Stimulated activated CD4-positive, alpha-beta T cell treated with anti-CD3 and anti-CD28 coated beads, Interleukin-1b, Interleukin-23, amount 100 ng/mL, for 24 hours (primary cell): ENCODE measurements at places on chromosomes 6 and 20.

DNA sequence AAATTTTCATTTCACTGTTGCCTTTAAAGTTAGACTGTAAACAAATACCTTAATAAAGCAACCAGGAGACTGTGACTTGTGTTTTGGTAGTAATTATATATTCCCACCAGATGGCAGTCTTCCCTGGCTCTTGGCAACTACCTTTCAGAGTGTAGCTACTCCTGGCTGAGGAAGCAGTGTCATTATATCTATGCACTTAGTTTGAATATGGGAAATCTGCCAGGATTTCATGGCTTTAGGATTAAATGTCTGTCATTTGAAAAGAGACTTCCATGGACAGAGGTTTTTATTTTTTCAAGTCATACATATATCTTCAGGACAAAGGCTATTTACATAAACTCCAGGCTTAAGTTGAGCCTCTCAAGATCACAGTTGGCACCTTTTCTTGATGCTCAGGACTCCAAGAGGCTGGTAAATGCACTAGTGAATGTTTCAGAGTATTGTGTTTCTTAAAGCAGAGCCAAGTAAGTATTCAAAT is 160.1 kb downstream of the C6orf58 start:
- DNase-seq, result no peak

GRCh38 chr20:51595744-51596143 is 53.2 kb upstream of the NFATC2 start:
- DNase-seq, result no peak

GRCh38 chr6:139367810-139368351 is 6.6 kb downstream of the CITED2 start:
- DNase-seq, result no peak

DNA sequence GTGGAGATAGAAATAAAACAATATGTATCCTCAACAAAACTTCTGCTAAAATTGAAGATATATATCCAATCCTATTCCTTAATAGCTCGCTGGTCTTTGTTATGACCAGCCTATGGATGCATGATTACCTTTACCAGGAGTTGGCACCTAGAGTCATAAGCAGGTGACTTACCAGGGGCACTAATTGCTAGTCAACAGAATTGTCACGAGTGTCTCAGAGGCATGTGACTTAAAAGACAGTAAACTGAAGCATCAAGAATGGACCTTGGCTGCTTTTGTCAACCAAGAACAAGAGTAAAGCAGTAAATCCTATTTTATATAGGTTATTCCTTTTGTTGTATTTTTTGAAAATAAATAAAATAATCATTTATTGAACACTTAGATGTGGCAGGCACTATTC is 115.4 kb downstream of the MYO6 start:
- no peak for DNase-seq

DNA sequence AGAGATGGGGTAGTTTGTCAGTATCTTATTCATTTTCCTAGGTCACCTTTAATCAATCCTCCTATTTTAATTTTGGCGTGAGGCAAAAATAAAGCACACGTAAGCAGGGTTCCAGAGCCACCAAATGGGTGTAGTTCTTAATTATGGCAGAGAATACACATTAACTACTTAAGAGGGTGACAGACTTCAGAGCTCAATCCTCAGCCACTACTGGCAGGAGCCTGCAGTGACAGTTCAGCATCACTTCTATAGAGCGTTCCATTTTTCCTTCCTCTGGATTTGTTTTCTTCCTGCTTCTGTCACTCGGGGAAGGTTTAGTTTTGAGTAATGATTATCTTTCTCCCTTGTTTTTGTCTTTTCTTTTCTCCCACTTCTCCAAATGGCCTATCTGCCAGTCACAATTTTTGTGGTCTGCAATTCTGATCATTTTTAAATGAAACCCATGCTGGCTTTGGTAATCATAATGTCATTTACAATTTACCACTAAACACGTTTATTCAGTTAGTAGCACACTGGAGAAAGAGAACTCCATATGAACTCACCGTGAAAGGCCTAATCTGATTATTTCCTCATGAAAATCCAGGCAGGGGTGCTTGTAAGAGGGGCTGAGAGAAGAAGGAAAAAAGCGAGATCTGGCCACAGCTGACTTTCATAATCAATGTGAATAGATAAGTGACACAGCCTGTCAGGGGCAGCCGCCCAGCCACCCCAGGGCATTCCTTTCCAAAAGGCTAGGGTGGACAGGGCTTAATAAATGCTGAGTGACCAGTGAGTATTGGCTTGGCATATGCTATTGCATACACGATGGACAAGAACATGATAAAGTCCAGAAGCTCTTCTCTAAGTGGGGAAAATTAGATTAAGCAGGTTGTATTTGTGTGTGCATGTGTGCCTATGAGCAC is 412.1 kb downstream of the PKHD1 start:
- no peak for DNase-seq

GRCh38 chr6:157456524-157456829 is 75.5 kb downstream of the ZDHHC14 start:
- no peak for DNase-seq

- no peak for DNase-seq
These were observed 76.8 kb upstream of the NXT1 start for GRCh38 chr20:23273776-23274175.

DNA sequence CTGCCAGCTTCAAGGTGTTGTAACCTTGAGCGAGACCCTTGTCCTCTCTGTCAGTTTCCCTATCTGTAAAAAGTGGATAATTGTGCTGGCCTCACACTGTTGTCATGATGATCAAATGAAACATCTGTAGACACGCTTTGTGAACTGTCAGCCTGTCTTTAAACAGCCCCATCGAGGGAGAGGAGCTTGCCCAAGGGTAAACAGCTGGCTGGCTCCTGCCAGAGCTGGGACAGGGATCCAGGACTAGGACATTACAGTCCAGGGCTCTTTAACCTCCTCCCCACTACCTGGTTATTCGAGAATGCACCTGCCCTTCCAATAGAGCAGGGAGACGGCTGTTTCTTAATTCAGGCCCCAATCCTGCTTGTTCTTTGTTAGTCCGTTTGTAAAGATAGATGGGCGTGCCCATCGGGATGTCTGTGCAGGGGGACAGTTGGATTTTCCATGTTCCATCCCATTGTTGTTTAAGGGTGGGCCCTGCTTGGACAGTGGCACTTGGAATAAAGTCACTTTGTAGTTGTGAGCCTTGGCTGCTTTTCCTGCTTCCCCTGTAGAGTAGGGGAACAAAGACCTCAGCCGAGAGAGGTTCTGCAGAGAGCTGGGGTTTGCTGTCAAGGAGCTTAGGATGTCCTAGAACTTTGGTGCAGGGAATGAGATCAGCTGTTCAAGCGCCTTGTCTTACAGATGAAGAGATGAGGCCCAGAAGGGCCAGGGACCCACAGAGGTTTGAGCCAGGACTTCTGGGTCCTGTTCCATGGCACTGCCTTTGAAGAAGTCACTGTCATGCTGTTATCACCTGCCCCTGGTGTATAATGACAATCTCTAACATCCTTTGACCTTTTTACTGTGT is 77.9 kb upstream of the MYL9 start:
- DNase-seq, result no peak

DNA sequence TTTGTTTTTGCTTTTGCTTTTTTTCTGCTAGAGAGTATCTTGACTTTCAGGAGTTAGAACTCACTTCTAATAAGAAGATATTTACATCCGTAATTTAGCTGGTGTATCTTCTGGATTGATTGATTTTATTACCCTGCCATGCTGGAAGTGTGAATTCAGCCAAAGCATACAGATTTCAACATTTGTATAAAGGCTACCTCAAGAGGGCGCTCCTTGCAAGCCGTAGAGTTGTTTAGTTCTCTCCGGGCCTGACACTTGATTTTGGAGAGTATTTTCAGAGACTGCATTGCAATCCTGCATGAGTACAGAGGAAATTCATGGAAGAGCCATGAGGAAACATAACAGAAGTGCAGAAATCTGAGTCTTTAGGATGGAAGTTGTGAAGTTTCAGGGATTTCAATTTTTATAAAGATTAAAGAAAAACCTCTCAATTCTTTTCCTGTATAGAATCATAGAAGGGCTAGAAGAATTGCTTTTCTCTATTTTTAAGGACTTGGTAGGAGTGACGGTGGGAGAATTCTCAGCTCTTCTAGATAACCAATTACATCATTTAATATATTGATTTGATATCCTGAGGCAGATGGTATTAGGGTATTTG is 66.7 kb upstream of the TIAM2 start:
- peak; percentile 52 for DNase-seq

GRCh38 chr6:20069021-20069522 is 143.2 kb downstream of the MBOAT1 start:
- no peak for DNase-seq

DNA sequence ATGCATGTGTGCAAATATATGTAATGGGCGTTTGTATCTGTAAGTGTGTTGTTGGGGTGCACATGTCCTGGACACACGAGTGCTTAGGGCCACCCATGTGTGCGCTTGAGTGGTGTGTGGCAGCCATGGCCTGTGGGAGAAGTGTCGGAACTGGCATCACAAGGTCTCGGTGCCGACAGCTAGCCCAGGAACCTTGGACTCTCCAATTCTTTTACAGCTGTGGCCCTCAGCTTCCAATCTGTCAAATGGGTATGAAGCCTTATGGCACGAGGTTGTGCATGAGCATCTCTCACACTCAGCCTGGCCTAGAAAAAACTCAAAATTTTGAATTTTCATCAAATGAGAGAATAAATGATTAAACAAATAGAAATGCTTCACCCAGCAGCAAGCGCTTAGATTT is 42.0 kb downstream of the SPDEF start:
- DNase-seq, result no peak

- no peak for DNase-seq
These were observed 120.6 kb downstream of the GRM4 start for GRCh38 chr6:34025112-34025807.

DNA sequence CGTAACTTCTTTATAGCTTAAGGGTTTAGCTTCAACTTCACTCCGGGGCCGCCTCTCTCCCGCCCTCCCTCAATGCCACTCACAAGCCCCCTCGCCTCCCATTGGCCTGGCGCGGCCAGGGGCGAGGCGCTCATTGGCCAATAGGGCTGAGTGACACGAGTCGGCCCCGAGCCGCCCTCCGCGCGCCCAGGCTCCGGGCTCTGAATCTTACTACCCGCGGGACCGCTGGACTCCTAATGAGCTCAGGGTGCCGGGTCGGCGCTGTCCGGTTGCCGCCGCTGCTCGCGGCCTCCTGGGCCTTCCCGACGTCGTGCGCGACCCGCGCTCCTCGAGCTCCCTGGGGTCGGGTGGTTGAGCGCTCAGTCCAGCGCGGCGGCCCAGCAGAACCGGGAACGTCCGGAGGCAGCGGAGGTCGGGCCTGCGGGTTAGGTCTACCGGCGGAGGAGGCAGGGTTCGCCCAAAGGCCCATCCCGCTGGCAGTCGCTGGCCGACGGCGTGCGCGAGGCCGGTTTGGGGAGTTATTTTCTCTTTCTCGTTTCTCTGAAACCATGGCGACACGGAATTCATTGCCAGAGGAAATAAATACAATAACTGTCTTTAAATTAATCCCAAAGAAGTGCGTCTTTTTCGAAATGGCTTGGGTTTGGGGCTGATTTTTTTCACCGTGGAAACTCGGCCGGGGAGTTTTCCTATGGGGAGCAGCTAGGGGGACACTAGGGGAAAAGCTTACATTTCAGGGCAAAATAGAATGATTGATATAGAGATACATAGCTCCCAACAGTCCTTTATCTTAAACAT is at the start of gene SIM1:
SIM1 (minus strand) TSS at position 19 of the 798 bp plus-strand sequence. CDS start 1,453 bp downstream, outside the sequence.
- no peak for DNase-seq

GRCh38 chr6:15945593-15946159 is 183.2 kb upstream of the MYLIP start:
- no peak for DNase-seq

DNA sequence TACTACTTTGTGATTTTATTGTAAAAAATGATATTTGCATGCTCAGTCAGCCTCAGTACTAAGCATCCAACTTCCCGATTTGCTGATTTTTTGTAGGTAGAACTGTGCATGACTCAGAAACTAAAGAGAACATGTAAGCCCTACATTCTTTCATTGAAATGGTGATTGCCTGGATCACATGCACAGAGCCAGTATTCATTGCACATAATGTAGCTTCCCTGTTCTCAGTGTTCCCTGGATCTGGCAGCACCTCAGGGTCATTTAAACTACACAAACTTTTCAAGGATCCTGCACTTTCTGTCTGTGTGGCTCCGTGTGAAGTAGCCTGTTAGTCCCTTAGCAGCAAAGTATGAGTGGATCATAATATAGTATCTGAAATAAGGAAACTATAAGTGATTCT is 422.9 kb upstream of the AGPAT4 start:
- no peak for DNase-seq

- no peak for DNase-seq
These were observed 304 bp downstream of the PBX2 start for GRCh38 chr6:32189742-32190053.

DNA sequence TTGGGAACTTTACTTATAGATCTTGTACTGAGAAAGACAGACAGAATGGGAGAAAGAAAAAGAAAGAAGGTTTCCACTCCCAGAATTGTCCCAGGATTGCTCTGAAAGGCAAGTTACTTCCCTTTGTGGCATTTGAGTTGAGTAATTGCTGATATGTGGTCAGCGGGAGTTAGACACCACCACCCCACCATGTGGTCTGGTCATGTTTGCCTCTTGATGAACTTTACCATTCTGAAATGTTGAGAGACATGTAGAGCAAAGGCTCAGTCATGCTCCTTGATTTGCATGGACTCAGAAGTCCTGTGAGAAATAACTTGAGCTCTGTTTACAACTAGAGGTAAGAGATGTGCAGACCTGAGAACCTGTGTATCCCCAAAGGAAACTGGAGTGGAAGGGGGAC is 17.1 kb downstream of the TCF21 start:
- DNase-seq, result no peak

- no peak for DNase-seq
These were observed 112.0 kb upstream of the CCN2 start for GRCh38 chr6:132063204-132063603.

DNA sequence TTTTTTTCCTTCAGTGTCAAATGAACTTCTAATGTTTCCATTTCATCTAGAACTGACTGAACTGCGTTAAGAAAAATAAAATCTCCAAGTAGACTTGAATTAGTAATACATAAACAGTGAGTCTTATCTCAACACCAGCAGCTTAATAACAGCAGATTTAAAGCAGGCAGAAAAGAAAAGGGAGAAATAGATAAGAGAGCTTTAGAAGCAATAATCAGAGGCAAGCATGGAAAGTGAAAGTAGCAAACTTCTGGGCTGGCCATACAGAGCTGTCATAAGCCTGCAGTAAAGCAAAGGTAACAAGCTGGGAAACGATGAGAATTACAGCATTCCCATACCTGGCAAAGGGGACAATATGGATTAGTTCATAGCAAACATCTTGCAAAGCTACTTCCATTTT is 16.9 kb upstream of the ANGPT4 start:
- DNase-seq, result no peak

- no peak for DNase-seq
These were observed 162.7 kb downstream of the ANKRD60 start for GRCh38 chr20:58065508-58066361.

DNA sequence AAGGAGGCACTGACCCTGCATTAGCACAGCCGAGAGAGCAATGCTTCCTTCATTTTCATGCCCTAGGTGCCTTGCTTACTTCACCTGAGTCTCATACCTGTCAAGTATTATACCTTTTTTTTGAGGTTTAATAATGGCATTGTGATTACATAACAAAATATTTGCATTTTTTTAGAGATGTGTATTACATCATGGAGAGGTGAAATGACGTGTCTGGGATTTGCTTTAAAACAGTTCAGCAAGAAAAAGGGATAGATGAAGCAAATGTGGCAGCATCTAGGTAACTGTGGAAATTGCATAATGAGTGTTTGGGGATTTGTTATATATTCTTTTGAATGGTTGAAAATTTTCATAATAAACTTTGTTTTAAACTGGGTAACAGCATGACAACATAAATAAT is 48.9 kb downstream of the NKX2-2 start:
- DNase-seq, result no peak
